ENCODE measurements at places on chromosomes 4 and X.
A peak's percentile ranks its signal among the peaks of the same experiment; 100 is the strongest.

DNA sequence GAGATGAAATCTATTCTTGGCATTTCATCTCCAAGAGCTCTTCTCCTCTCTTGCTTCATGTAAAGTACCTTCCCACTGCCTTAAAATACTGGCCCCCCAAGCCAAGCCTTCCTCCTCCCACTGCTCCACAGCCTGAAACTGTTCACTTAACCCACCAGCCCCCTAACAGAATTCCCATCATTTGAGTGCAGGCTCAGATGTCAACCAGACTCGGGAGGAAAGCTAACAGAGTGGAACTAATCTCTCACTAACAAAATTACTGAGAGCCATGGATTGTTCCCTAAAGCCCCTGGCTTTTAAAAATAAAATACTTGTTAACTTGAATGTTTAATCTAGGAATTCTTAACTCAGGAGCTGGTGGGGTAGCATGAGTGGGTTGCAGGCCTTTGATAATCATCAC is 7.1 kb upstream of the DCUN1D4 start:
- DNase-seq = no peak

- DNase-seq = no peak
These were observed 12.8 kb upstream of the CDKN2AIP start for GRCh38 chr4:183431614-183432013.

DNA sequence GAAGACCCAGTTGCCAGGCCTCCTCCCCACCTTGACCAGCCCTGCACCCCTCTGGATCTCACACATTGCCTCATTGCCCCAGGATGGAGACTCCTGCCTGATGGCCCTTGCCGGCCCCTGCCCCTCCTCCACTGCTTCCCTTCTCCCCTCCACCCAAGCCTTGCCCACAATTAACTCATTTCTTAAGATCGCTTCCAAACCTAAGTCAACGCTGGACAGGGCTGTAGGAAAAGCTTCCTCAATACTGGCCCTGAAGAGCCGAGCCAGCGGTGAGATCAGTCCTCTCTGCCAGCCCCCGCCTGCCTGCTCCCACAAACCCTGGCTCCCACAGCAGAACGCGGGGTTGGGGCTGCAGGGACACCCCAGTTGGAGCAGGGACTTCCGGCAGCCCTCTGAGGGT is 7.5 kb upstream of the HAUS7 start:
- no peak for DNase-seq

DNA sequence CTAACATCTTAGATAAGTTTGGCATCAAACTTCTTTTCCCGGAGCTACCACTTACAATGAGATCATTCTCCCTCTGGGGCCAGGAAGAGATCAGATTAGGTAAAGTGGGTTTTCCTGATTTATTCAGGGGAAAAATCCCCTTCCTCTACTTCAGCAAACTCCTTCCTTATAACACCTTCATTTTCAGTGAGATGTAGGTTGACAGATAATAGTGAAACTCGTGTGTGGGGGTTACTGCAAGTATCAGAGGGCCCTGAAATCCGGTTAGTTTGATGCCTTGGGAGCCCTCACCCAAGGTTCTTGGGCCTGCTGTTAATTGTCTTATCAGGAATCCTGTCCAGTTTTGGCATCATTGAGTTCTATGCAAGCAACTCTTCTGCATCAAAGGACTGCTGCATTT is 10.8 kb downstream of the FTHL17 start:
- DNase-seq = no peak

GRCh38 chrX:17024886-17025285 is 78.4 kb downstream of the REPS2 start:
- DNase-seq = no peak

DNA sequence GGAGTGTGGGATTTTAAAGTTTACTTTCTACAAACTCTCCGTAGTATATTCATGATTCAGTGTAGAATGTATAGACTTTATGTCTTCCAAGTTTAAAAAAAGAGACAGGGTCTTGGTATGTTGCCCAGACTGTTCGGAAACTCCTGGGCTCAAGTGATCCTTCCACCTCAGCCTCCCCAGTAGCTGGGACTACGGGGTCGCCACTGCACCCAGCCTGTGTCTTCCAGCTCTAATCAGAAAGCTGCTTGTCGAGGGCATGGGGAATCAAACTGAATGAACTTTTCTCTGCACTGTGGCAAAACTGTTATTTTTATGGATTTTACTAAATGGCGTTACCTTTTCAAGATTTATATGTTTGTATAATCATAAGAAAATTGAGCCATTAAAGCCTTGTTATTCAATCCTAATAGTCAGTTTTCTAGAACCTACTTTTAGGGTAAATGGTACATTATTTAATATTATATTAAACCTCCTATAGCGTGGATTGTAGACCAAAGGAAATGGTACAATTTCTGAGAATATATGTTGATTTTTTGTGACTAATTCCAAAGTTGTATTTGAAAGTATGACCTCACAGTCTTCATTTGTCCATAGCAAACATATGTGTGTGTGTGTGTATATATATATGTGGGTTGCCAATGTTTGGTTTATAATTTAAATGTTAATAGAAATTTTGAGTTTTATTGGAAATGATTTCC is 1.1 kb downstream of the BLOC1S4 start:
- DNase-seq = no peak

GRCh38 chrX:30900227-30900626 is 11.2 kb upstream of the TAB3 start:
- no peak for DNase-seq

DNA sequence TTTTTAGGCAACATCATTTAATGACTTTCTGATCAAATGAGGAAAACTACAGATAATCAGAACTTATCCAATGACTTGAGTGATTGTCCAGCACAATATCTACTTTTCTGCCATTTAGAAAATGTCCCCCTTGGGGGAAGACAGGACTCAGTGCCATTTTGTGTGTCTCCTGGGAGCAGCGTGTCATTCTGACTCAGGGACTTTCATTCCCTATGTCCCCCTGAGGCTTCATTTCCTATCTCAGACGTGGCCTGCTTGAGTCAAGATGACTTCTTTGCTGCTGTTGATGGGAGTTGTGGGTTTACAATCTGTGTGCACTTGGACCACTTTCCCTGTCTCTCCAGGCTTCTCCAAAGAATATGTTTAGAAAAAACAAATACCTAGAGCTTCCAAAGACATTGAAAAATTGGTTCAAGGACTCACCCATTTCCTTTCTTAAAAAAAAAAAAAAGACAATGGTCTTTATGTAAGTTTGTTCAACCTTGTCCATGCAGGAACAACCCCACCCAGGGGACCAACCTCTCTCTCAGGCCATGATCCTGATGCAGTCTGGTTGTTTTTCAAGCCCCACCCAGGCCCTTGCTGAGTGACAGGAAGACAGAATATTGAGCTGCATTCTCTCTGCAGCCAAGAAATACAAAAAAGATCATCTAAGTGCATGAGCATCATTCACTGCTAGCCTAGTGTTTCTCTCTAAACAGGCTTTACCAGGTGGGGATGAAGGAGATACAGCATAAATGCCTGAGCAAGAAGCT is 34.3 kb upstream of the TMEM154 start:
- DNase-seq = no peak

- no peak for DNase-seq
These were observed 129.1 kb upstream of the LDB2 start for GRCh38 chr4:17027495-17027894.

GRCh38 chrX:49165901-49166881 is 3.6 kb downstream of the MAGIX start:
- peak; percentile 72 for DNase-seq

- DNase-seq = no peak
These were observed 14.9 kb upstream of the LOC101059915 start for GRCh38 chrX:71652405-71652804.

GRCh38 chr4:125688841-125689240 is 374.1 kb downstream of the FAT4 start:
- no peak for DNase-seq

DNA sequence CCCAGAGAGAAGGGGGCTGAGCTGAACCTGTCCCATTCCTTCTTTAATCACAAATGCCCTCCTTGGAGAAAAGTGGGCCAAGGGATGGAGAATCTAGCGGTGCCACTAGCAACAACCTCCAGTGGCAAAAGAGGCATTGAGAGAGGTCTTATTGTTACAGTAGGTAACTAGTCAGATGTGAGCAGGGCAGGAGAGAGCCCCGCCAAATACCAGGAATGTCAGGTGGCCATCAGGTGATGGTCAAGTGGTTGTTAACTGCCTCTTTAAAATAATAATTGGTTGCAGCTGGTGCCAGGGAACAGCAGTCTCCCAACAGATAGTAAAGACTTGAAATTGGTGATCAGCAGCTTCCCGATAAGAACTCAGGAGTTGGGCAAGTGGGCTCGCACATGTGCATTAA is 116.1 kb downstream of the EVC2 start:
- no peak for DNase-seq

DNA sequence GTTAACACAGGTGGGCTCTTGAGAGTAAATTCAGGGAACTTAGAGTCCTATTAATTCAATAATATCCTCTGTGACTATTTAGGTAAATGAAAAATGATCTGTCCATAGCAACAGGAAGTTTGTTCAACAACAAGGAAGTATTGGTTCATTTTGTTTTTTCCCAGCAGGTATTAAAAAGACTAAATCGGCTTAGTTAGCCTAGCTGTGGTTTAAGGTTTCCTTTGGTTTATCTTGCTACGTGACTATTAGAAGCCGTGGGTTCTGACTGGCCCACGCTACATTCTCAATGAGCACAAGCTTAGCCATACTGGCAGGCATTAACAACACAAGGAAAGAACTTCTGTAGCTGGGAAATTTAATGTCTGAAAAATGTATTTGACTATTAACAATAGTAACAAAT is 168.8 kb upstream of the HS3ST1 start:
- DNase-seq = no peak

DNA sequence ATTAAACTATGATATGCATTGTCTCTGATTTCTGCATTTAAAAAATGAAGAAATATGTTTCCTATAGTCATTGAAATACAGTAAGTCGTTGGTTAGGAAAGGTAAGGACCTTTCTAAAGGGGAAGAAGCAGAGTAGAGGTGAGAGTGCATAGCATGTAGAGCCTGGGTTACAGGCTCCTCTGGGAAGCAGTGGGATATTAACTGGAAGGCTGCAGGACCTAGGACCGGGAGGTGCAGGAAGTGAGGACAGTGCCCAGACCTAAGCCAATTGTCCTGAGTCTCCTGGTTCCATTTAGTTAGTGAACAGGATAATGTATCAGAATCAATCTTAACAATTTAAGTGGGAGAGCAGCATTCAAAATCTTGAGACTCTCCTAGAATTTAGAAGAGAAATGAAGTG is 237.1 kb upstream of the NUDT6 start:
- no peak for DNase-seq

DNA sequence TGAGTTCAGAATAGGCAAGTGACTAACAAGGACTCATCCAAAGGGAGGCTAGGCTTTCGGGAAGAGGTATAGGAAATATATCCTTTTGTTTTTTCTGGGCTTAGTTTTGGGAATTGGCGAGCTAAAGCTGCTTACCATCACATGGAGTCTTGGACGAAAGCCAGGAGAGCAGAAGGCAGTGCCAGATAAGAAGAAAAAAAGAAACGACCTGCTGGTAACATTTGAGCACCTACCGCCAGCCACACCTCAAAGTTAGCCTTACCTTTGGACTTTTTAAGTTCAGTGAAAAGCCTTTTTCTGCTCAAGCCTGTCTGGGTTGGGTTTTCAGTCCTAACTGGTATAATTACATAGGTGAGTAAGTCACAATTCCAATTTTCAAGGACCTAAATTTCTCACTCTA is 85.1 kb upstream of the LCORL start:
- DNase-seq = no peak

GRCh38 chr4:135065366-135065765 is 863.8 kb upstream of the PABPC4L start:
- no peak for DNase-seq

DNA sequence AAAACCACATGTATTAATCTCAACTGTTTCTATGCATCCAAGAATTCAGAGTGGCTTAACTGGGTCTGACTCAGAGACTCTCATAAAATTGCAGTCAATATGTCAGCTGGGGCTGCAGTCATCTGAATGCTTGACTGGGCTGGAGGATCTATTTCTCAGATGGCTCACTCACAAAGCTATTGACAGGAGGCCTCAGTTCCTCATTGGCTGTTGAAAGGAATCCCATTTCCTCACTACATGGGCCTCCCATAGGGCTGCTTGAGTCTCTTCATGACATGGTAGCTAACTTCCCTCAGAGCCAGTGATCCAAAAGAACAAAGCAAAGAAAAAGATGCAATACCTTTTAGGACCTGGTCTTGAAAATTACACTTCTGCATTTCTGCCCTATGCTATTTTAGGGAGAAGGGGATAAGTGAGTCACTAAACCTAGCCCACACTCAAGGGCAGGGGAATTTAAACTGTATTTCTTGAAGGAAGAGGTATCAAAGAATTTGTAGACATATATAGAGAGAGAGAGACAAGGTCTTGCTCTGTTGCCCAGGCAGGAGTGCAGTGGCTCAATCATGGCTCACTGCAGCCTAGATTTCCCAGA is 9.8 kb downstream of the SCFD2 start:
- DNase-seq = no peak

GRCh38 chr4:76737180-76737579 is 160.8 kb downstream of the SOWAHB start:
- no peak for DNase-seq

- no peak for DNase-seq
These were observed 233.4 kb downstream of the PABPC4L start for GRCh38 chr4:133968174-133968573.

- DNase-seq = no peak
These were observed 297.6 kb downstream of the IDS start for GRCh38 chrX:149207518-149207917.

DNA sequence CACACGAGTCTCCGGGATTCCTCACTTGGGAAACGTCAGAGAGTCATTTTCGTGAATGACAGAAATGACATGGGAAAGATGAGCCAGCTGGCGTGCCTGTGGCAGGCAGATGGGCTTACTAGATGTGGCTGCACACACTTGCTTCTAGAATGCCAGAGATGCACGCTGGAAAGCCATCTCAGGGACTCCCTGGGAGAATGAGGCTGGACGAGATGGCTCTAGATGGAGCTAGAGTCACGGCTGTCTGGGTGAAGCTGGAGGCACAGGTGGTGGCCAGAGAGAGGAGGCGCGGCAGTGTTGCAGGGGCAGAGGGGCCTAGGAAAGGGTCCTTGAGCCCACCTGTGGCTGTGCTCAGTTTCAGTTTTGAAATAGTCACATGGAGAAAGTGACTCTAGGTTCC is 26.0 kb downstream of the TKTL1 start:
- no peak for DNase-seq

- DNase-seq = no peak
These were observed 261.1 kb upstream of the PLCXD1 start for GRCh38 chrX:19912-20571.

DNA sequence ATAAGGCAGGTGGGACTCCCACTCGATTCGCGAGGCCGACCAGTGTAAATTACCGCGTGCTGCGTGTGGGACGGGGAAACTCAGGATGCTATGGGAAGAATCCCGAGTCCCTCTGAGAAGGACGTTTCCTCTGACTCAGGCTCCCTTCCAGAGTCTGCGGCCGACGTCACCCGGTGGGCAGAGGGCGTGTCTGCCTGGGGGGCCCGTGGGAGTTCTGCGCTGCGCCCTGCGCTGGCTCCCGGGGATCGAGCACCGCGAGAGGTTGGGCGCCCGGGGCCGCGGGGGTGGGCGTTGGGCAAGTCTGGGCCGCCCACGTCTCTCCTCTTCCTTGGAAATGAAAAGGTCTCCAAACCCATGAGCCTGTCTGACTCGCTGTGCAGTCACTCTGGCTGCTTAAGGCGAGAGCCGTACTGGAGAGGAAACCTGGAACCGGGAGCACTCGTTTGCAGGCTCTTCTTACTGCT is 568 bp downstream of the NIPAL1 start:
- DNase-seq = peak; percentile 69

- DNase-seq = no peak
These were observed 286.1 kb upstream of the TENM3 start for GRCh38 chr4:181957088-181957487.
